ENCODE measurements at places on chromosomes 1 and 21.

DNA sequence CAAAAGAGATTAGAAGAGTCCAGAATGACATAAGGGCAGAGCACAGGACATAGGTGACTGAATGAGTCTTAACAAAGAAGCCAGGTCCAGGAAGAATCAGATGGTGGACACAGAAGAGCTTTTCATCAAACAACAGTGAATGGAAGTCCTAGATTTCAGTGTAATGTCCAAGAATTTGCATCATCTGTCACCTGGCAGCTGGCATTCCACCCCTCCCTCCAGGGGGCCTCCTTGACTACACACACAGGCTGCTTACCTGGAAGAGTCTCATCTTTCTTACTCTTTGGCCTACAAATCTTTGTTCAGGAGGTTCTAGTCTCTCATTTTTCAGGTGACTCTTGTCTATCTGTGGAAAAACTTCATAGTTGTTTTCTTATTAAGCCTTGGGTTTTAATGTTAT lies 36.2 kb downstream of the GORAB start:
- DNase-seq, result no peak

- no peak for DNase-seq
Observed at GRCh38 chr1:212944229-212944901, 6.0 kb upstream of the VASH2 start.

DNA sequence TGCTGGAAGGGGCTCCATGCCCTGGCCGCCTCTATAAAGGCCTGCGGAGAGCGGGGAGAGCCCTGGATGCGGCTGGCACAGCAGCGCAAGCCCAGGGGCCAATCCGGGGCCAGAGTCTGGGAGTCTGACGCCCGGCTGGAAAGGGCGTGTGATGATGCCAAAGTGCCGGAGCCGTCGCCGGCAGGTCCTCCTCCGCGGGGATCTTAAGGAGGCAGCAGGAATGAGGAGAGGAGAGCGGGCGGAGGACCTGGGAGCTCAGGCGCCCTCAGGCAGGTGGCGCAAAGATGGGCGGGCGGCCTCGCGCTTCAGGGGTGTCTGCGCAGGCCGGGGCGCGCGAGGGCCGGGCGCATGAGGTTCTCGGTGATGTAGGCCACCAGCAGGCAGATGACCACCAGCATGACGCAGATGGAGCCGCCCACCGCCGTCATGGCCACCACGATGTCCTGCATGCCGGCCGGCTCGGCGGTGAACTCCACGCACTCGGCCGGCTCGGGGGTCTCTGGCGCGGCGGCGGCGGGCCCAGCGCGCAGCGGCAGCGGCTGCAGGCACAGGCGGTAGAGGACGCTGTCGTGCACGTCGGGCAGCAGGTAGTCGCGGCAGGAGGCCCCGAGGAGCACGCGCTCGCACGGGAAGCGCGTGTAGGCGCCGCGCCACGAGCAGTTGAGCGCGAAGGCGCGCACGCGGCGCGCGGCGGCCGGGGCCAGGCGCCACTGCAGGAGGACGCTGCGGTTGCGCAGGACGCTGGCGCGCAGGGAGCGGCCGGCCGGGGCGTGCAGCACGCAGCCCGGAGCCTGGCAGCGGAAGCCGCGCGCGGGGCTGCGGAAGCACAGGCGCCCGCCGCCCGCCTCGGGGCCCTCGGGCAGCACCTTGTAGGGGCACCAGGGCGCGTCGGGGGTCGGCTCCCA lies 653 bp downstream of the FNDC10 start:
- DNase-seq, result peak; percentile 39

DNA sequence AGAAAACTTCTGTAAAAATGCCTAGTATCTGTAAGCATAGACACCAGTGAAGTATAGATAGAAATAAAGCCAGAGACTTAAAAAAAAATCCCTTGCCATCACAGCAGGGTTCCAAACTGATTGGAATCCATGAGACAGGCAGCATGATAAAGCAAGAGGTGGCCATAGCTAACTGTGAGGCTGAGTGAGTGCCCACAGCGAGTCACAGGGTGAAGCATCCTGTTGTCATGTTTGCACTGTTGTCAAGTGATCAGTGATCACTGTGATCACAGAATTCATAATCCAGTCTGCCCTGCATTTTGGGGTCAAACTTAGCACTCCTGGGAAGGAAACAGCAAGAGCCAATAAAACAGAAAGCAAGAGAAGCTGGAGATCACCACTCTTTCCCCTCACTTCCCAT lies 33.3 kb downstream of the LRRC8B start:
- no peak for DNase-seq

DNA sequence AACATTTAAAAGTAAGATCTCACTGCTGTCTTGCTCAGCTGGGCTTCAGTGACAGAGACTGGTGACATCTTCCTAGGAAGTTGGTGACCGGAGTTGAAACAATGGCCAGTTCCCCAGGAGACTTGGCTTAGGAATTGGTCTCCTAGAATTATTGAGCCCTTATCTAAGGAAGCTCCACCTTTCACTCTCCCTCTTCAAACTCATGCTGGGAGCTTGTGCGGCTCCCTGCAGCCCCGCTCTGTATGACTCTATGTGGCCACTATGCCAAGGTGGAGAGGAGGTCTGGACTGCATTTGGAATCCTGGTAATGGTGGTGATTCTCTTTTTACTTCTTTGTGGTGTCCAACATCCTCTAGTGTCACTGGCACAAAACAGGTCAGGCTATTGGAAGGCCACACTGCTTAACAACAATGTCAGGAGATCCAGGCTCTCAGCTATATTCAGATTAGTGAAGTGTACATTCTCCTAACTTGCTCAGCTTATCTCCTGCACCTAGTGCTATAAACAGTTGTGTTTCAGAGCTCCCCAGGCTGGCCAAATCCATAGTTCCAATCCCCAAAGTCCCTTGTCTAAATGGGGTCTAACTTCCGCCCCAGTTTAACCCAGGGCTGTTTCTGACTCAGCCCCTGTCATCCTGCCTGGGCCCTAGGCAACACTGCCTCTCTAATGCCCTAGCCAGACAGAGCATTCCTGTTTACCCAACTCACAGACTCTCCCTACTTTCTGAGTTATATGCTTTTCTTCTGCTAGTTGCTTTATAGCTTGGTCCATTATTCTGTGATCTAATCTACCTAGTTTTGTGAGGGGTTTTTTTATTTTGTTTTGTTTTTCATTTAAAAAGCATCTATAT lies 18.3 kb downstream of the ATP2B4 start:
- DNase-seq, result no peak

DNA sequence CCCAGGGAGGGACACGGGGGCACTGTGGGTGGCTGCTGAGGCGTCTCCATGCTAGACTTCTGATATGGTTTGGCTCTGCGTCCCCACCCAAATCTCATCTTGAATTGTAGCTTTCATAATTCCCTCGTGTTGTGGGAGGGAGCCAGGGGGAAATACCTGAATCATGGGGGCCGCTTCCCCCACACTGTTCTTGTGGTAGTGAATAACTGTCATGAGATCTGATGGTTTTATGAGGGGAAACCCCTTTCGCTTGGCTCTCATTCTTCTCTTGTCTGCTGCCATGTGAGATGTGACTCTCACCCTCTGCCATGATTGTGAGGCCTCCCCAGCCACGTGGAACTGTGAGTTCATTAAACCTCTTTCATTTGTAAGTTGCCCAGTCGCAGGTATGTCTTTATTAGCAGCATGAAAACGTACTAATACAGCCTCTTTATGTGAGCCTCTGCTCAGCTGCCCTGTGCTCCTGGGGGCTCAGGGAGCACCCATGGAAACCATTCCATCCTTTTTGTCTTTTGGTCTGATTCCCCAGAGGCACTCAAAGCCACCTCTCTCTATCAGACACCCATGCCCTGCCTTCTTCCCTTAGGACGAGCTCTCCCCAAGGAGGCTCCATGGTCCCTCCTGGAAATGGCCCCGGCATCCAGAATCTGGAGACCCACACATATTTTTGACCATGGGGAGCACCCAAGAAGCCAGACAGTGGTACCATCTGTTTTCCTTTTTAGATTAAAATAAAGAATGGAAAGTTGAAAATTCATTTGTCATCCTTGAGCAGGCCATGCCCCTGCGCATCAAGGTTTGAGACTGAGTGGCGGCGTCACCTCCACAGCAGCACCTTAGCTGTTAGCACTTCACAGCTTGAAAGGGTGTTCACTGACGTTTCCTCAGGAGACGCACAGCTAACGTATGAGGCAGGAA lies 65.9 kb upstream of the FAM20B start:
- no peak for DNase-seq

GRCh38 chr1:30867537-30867936 lies 41.0 kb downstream of the SDC3 start:
- no peak for DNase-seq

DNA sequence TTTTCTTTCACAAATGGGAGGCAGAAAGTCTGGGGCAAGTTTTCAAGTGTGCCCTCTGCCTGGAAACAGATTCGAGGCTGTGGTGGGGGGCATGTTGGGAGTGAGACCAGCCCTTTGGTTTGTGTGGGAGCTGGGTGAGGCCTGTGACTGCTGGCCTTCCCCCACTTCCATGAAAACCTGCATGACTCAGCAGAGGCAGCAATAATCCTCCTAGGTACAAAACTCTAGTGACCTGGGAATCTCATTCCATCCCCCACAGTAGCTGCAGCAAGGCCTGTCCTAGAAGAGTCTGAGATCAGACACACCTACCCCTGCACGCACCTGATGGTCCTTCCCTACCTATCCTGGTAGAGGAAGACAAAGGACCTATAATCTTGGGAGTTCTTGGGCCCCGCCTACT lies 42.1 kb upstream of the KIAA0040 start:
- no peak for DNase-seq

DNA sequence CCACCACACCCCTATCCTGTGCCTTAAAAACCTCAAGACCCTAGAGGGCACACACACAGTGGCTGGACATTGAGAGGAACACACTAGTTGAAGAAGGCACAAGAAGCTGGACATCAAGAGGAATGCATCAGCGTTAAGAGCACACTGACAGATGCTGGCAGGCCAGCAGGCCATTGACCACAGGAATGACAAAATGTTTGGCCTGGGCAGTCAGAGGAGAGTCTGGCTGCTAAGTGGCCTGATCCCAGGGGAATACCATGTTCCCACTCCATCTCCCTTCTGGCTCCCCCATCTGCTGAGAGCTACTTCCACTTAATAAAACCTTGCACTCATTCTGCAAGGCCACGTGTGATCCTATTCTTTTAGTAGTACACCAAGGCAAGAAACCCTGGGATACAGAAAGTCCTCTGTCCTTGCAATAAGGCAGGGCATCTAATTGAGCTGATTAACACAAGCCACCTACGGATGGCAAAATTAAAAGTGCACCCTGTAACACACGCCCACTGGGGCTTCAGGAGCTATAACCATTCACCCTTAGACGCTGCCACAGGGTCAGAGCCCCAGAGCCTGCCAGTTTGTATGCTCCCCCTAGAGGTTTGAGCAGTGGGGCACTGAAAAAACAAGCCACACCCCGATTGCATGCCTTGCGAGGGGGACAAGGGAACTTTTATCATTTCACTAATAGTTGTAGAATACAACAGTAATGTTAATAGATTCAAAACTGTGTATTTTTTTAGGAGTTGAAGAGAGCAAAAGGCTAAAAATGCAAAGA lies 1216.1 kb upstream of the NCAM2 start:
- no peak for DNase-seq

- no peak for DNase-seq
Observed at GRCh38 chr1:159211331-159212136, 6.9 kb downstream of the ACKR1 start.

DNA sequence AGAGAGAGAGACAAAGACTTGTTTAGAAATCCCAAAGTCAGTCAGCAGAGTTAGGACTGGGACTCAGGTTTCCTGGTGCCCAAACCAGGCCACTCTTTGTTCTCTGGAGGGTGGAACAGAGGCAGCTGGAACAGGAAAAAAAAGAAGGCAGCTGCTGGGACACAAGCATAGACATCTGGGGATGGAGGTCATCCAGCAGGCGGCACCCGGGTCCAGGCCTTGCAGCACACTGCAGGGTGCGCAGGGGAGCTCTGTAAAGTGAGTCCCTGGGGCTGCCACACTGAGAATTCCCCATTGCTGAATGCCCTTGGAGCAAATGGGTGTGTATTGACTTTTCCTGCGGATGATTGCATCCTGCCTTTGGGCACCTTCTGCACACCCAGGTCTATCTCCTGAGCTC lies 222.9 kb upstream of the CSF3R start:
- DNase-seq, result no peak

- DNase-seq, result no peak
Observed at GRCh38 chr1:91583326-91583755, 82.7 kb downstream of the CDC7 start.

GRCh38 chr1:17673329-17674072 lies 81.6 kb upstream of the ACTL8 start:
- DNase-seq, result peak; percentile 52

- DNase-seq, result no peak
Observed at GRCh38 chr1:36448530-36449056, 1.7 kb downstream of the OSCP1 start.

- DNase-seq, result no peak
Observed at GRCh38 chr1:10033359-10033845, 644 bp downstream of the UBE4B start.

GRCh38 chr1:229158341-229158921 lies 112.5 kb upstream of the RAB4A start:
- DNase-seq, result peak; percentile 40

DNA sequence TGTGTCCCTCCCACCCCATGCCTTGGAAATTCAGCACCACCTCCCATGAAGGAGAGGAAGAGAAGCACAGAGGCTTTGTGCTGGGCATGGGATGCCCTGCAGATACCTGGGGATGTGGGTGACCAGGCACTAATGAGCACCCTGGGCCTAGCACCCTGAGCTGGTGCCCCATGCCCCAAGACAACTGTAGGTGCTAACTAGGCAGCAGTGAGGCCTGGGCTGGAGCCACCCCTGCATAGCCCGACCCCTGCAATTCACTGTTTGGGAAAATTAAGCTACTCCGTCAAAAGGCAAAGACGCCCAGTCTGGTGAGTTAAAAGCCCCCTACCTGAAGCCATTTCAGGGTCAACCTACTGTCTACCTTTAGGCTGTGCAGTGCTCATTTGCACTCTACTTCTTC lies 5.4 kb downstream of the KCNA2 start:
- DNase-seq, result no peak

- DNase-seq, result no peak
Observed at GRCh38 chr1:26814377-26814776, 12.1 kb upstream of the ZDHHC18 start.

DNA sequence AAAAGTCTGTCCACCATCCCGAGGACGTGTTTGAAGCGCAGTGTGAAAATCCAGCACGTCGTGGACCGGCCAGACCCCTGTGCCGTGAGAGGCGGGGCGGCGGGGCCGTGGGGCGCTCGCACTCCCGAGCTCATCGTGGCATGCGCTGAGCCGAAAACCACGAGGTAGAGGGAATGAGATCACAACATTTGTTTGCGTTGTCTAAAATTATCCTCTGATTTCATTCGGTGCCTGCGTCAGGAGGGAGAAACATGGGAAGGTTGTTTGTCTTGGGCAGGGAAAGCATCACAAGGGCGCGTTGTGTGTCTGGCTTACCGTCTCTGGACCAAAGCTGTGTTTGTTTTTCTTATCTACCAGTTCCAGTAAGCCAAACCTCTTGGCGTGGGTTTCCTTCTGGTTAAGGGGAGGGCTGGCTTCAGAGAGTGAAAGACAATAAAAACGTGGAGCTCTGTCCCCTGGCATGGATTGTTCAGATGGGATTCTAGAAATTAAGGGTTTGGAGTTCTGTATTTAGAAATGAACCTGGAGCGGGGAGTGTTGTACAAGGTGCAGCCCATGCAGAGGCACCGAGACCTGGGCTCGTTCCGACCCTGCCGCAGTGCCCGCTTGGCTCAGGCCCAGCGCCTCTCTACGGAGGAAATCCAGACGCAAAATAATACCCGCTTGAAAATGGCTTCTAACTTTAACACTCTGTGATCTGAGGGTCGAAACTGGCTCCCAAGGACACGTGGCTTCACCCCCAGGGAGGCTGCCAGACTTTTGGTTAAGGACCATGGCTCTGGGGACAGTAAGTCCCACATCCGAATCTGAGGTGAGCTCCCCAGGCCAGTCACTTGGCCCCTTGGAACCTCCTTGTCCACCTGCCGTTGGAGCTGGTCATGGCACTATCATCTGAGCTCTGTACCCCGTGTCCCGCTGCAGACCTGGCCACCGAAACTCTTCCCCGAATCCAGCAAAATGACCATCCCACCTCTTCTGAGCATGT lies 68.7 kb upstream of the FAM3B start:
- no peak for DNase-seq
